NCI-H2081 (cell line): ENCODE measurements at places on chromosomes 11 and 22.

GRCh38 chr11:48141475-48142122, 75.0 kb upstream of the OR4B1 start:
- no peak for DNase-seq

DNA sequence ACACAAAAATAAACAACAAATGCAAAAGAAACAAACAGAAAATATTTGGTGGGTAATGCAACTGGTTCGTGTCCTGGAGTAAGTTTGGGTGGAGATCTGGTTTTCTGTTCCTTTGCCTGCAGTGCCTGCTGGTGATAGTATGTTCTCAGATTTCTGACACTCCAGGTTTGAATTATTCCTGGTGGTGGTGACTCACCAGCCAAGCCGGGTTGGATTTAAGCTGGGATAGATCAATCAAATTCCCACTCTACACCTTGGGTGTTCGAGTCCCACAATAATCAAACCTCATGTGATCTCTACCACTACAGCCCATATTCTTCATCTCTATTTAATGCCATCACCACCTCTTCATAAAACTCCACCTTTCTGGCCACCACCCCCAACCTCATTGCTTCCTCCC, 421.8 kb downstream of the NTM start:
- no peak for DNase-seq

GRCh38 chr11:61917334-61918109, at the start of gene RAB3IL1:
Gene RAB3IL1, minus strand, starts transcription at chr11:61917566. Its CDS starts 199 bp downstream, at chr11:61917367.
- DNase-seq = no peak

GRCh38 chr22:44272401-44272771, 40.4 kb downstream of the SHISAL1 start:
- no peak for DNase-seq
